CD4-positive, alpha-beta T cell treated with Interleukin-10 for 1 hour (primary cell): ENCODE measurements at places on chromosomes 6 and 20.

DNA sequence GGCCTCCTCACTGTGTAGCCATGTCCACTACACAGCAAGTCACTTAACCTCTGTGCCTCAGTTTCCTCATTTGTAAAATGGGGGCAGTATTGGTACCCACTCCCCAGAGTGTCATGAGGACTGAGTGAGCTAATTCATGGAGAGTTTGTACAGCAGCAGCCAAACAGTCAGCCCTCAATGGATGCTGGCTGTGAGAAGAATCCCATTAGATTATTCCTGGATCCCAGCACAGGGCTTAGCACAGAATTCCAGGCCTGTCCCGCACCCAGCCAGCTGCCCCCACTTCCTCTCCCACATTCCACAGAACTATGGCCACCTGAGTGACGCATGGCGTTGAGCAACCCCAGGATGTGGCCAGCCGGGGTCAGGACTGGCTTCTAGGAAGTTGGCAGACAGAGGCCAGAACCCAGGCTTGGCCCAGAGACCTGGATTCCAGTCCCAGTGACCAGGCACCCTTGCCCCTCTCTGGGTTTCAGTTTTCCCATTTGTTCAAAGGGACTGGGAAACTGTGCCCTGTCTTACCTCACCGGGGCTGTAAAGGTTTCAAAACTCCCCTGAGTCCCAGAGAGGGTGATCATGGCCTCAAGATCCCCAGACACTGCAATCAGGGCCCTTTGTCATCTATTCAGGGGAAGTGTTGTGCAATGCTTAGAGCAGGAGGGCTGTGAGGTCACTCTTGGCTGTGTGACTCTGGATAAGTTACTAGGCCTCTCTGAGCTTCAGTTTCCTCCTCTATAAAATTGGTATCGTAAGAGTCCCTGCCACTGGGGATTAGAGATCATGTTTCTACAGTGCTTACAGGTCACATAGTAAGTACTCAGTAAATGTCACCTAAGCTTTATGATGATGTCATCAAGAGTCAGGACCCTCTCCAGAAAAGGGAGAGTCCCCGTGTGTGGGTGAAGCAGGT lies 3.0 kb upstream of the TGM2 start:
- no peak for DNase-seq

- no peak for DNase-seq
Measured at GRCh38 chr20:19017104-19017690, 195.2 kb upstream of the SLC24A3 start.

DNA sequence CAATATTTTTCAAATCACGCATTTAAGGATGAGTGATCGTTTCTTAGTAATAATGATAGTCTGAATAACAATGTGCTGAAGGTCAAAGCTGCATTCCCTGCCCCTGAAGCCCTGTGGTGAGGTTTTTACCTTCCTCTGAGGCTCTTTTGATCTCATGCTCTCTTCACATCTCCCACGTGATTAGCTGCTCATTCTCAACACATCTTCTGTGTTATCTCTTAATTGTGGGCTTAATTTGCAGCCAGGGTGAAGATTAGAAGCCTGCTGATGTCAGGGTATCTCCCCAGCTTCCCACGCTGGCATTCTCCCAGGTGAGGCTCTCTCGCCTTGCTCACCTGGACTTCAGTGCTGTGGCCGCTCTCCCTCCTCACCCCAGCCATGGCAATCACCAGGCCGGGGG lies 109.7 kb upstream of the FOXQ1 start:
- no peak for DNase-seq

DNA sequence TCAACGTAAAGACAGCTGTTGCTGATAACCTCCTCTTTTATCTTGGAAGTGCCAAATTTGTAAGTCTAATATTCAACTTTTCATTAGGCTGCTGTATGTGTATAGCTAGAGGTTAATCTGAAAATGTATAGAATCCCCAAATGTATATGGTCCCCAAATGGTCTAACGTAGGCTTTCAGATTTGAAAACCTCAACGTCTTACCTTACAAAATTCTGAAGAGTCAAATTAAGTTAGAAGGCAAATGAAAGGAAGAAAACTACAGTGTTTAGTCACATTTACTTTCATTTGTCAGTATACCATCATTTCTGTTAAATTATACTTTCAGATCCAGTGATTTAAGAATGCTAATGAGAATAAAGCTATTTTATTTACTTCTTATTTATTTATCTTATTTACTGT lies 256.9 kb downstream of the ARHGAP18 start:
- no peak for DNase-seq

DNA sequence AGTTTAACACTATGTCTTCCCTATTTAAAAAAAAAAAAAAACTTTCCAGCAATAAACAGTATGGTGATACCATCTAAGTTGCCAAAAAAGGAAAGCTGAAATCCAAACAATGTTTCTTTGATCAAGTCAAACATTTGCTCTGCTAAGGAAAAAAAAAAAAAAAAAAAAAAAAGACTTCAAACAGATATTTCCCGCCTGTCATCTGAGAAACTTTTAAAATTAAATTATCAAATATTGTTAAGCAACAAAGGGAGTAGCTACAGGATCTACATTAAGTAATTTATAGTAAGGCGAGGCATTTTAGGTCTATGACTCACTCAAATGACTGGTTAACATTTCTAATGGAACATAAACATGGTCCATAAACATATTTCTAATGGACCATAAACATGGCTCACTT lies 121.2 kb downstream of the DST start:
- DNase-seq: no peak

- DNase-seq: no peak
Measured at GRCh38 chr20:61385731-61386130, 133.7 kb downstream of the CDH4 start.

- DNase-seq: peak; percentile 60
Measured at GRCh38 chr6:29651413-29652197, 5.3 kb upstream of the MOG start.

GRCh38 chr6:167090171-167090570 lies 32.7 kb upstream of the CCR6 start:
- DNase-seq: no peak

DNA sequence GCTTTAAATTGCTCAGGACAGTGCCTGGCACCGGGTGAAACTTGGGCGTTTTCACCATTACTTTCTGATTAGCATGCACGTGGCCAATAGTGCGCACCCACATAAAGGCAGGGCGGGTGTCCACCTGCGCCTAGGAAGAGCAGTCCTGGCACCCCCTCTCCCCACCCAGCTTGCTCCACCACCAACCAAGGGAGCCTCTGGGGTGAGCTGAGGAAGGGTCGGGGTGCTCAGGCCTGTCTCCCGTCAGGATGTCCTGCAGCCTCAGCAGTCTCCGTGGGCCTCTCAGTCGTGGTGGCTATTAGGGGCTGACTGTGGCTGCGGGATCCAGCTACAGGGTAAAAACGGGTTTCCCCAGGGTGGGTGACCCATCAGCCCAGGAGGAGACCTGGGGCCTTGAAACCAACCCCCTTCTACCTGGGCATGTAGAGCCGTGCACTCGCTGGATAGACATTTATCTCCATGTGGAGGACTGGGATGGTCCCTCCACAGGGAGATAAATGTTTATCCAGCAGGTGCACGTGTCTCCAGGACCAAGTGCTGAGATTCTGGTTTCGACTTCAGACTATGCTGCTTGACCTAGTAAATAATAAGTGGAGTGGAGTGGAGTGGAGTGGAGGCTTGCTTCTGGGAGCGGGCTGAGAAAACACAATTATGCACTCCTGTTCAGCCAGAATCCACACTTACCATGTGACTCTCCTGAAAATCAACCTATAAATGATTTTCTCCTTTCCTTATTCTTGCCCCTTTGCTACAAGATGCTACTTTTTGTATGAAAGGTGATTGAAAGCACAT lies 91.1 kb downstream of the ZDHHC14 start:
- no peak for DNase-seq

- no peak for DNase-seq
Measured at GRCh38 chr6:146433881-146434731, 109.5 kb upstream of the RAB32 start.

- no peak for DNase-seq
Measured at GRCh38 chr20:20628314-20628713, 84.1 kb downstream of the RALGAPA2 start.

DNA sequence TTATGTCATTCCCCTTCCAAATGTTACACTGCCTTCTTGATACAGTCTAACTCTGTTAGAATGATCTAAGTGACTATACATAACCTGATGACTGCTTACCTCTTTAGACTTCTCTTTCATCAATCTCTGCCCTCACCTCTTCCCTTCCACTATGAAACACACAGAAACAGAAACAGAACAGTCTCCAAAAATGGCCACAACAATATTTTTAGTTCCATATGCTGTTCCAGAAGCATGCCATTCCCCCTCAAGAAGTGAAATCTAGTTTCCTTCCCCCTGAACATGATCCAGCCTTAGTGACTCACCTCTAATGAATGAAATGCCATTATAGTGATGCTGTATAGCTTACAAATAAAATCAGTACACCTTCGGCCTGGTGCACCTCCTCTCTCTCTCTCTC lies 229.3 kb upstream of the TENT5A start:
- DNase-seq: no peak

DNA sequence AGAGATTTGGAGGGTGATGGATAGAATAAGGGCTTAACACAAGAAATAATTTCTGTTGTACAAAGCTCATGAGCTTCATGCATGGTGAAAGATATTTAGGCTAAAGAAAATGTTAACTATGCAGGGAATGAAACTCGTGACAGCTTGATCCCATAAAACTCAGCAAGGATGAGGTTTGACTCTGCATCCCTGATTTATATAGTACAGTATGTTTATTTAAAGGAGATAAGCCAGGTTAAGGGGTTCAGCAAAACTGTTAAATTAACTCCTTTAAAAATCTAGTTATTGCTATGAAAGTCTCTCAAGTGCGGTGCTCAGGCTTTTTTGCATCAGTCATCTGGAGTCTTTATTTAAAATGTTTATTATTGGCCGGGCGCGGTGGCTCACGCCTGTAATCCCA lies 326.4 kb downstream of the LAMA2 start:
- DNase-seq: no peak

- no peak for DNase-seq
Measured at GRCh38 chr6:88810701-88811100, 152.7 kb downstream of the RNGTT start.

DNA sequence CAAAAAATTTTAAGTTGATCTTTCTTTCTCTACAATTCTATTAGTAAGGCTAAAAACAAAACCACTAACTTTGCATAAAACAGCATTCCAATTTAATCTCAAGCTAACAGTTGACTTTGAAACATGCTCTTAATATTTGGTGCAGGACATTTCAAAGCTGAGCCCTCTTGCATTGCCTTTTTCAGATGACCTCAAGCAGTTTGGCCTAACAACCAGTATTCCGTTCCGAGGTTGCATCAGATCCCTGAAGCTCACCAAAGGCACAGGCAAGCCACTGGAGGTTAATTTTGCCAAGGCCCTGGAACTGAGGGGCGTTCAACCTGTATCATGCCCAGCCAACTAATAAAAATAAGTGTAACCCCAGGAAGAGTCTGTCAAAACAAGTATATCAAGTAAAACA lies 194.0 kb downstream of the ARHGAP18 start:
- DNase-seq: no peak

- peak; percentile 56 for DNase-seq
Measured at GRCh38 chr6:24931718-24932691, 3.8 kb downstream of the RIPOR2 start.

DNA sequence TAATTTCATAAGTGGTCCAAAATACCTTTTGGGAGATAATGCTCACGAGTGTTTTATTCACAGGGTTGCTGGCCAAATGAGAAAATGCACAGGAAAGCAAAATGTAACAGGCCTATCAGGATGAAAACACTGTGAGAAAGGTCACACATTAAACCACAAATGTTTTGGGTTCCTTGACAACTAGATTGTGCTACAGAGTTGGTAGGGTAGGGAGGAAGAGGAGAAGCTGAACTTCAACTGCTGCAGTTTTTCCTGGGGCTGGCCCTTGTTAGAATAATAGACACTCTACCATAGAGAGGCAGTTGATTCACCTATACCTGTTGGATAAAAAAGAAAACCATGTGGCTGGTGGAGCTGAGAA lies 28.1 kb upstream of the PAQR8 start:
- DNase-seq: peak; percentile 63

DNA sequence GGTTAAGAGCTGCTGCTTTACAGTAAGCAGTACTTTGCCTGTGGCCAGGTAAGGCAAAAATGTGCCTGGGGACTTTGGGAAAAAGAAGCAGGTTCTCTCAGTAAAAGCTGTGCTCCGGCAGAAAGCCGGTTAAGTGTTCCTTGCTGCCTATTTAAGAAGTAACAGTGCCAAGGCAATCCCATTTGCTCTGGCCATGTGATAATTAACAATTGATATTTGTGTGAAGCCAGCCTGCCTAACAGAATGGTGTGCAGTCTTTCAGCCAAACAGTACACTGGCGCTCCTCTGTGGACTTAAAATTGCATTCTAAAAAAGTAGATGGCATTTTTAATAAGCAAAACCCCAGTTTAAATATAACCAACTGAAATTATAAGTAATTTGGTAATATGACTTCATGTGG lies 430.3 kb downstream of the PLCB1 start:
- DNase-seq: no peak

GRCh38 chr6:40669343-40669742 lies 82.2 kb upstream of the LRFN2 start:
- DNase-seq: no peak

GRCh38 chr6:89368107-89368506 lies 15.6 kb upstream of the UBE2J1 start:
- DNase-seq: peak; percentile 64

GRCh38 chr20:9949563-9949962 lies 85.2 kb upstream of the ANKEF1 start:
- no peak for DNase-seq

- no peak for DNase-seq
Measured at GRCh38 chr6:148507774-148508173, 165.1 kb downstream of the SASH1 start.

GRCh38 chr6:25193460-25194171 lies 85.6 kb upstream of the CARMIL1 start:
- no peak for DNase-seq

DNA sequence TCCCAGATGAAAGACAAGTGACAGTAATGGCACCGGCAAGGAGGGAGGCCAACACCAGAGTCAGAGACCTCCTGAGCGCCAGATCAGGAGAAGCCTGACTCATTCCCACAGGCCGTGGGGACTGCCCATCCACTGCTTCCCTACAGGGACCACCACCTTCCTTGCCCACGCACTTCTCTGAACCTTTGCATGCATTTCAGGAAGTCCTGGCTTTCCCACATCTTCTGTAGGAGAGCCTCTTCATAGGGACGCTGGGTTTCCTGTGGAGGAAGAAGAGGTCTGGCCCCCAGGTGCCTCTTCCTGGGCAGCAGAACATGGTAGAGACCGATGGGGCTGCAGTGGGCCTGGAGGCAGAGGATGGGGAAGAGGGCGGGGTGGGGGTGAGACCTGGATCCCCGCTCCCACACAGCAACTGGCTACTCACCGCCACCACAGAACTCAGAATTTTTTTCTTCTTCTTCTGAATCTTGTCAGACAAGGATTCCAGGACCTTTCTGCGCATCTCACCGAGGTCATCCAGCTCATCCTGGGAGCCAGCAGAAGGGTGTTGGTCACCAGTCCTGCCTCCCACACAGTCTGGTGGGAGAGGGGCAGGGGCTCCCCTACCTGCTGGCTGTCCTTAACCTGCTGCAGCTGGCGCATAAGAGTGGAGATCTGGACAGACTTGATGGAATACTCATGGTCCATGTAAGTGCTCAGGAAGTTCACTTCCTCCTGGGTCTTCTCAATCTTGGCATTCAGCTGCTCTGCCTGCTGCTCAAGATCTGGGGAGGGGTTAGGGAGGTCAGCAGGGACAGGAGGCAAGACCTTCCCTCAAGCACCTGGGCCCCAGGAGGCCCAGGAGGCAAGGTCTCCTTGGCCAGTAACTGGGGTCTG lies 13.7 kb downstream of the C20orf96 start:
- no peak for DNase-seq

- DNase-seq: no peak
Measured at GRCh38 chr6:142225552-142225951, 76.3 kb upstream of the ADGRG6 start.
